ENCODE measurements at places on chromosomes 12 and 14.

DNA sequence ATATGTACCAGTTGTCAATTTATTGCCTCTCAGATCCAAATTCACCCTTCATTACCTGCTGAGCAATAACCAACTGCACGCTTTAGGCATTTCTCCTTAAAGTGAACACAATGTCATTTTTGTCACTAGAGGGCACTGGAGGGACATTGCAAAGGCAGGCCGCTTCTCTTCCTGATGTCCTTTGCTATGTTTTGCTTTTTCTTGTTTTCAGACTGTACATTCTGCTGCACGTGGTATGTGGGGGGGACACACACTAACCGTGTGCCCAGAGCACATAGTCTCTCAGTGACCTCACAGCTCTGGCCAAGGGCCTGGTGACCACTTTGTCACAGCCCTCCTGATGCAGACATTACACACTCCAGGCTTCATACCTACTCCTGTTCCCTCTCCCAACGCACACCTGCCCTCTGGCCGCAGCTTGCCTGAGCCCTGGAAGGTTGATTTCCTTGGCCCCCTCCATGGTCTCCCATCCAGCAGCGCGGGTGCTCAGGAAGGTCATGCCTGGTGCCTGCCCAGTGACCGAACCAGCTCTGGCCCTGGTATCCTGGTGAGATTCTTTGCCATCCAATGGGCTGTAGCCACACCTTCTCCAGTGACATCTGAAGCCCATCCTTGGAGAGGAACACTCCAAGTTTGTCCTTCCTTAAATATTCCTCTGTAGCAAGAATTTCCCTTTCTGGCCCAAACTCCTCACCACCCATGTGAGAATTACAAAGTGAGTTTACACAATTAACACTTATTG lies 39.9 kb downstream of the MYO1H start:
- DNase-seq, result no peak

DNA sequence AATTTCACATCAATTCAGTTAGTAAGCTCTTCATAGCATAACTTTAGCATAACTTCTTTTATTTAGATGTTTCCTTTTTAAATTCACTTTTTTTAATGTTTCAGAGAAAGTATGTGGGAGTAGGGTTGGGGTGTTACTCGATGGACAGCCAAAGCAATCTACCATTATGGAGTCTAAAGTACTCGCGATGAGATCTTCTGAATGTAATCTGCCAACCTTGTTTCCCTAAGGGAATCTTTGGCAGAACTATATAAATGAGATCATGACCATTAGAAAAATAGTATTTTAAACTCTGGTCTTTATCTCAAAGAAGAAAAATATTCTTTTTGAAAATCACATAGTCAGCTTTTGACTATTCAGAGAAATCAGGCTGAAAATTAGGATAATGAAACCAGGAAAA lies 103.9 kb downstream of the BBS10 start:
- DNase-seq, result no peak

- no peak for DNase-seq
Observed at GRCh38 chr14:21163871-21164291, 8.0 kb upstream of the OR5AU1 start.

- DNase-seq, result no peak
Observed at GRCh38 chr12:98816720-98817119, 171.6 kb downstream of the APAF1 start.

DNA sequence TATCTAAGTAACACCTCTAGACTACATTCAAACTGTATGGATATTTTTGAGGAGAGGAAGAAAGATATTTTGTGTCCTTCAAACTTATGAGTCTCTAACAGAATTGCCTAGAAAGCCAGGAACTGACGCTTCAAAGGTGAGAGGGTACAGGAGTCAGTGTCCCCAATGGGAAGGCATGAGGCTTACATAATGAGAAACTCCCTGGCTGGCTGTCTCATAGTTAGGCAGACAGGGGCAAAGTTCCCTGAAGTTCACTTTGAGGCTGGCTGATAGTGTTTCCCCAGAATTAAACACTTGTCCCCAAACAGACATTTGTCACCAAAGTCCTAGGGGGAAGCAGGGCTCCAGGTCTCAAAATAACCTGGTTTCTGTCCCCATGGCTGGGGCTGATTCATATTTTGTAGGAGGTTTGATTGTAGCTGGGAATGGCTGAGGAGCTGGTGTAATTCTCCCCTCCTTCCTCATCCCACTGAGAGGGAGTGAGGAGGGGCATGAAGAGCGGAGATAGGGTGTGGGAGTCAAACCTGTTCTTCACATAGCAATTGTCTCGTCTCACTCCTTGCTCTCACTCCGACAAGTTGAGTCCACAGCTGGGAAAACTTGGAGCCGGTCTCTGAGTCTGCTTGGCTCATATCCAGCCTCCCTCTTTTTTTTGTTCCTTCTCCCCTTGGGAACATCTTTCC lies 56.4 kb upstream of the CISTR start:
- no peak for DNase-seq

DNA sequence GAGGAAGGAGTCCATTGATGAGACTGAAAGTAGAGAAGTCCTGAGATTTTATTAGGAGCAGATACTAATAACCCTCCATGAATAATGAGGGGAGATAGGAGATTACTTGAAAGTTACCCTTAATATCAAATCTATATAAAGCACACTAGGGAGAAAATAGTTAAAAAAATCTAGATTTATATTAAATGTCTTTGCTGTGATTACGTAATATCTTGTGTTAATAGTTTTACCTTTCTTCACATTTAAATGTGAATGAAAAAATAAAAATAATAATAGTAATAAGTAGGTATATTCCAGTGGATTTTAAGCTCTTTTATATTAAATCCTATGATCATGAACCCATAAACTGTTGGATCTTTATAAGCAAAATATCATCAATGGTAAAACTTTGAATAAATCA lies 267.3 kb upstream of the SYT10 start:
- DNase-seq, result no peak

DNA sequence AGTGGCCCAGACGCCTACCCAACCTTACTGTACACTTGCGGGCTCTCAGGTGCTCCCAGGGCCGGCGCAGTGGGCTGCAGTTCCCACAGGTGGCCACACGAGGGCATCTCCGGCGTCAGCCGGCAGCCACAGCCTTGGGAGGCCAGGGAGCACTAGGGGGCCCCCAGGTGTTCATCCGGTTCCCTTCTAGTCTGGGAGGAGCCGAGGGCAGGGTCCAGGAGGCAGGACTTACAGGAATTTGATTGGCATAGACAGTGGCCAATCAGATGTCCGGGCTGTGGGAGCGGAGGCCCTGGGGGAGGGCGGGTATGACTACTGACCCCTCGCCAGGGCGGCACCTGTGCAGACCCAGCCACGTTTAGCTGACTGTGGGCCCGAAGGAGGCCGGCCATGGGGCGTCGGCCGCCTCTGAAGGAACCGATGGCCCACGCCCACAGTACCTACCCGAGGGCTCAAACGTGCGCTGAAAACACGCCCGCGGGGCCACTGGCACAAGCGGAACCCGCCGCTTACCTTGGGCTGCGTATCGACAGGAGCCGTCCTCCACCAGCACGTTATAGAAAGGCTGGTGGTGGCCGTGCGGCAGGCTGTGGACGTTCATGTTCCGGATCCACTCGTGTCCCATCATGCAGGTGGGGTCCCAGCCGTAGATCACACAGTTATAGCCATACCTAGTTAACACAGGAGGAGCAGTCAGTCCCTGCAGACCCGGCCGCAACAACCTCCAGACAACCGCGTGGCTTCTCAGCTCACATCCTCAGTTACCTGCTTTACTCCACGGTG lies 34.8 kb downstream of the FBXO21 start:
- peak; percentile 49 for DNase-seq

GRCh38 chr14:67641902-67642749 lies 22.4 kb downstream of the ARG2 start:
- no peak for DNase-seq

Measured in stimulated activated CD8-positive, alpha-beta memory T cell treated with anti-CD3 and anti-CD28 coated beads, Interleukin-2, amount 100 ng/mL, for 1 hour (primary cell).